ENCODE measurements at places on chromosomes 7 and 10. TPM values are rescaled to one million over a fixed set of nuclear protein-coding genes. Genes with fewer than 3 reads are reported as not detected.

DNA sequence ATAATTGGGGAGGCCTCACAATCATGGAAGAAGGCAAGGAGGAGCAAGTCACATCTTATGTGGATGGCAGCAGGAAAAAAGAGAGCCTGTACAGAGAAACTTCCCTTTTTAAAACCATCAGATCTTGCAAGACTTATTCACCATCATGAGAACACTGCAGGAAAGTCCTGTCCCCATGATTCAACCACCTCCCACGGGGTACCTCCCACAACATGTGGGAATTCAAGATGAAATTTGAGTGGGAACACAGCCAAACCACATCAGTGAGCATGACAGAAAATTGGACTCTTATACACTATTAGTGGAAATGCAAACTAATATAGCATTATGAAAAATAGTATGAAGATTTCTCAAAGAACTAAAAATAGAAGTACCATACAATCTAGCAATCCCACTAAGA is 271.2 kb downstream of the MAGI2 start:
- no peak for ATAC-seq

- no peak for ATAC-seq
Observed at GRCh38 chr10:57579926-57580325, 687.8 kb downstream of the IPMK start.

GRCh38 chr7:7653593-7654187 is 13.1 kb downstream of the UMAD1 start:
- ATAC-seq = no peak

PRKAR2B gene
- total RNA-seq = 1.2 TPM

FAM131B gene
- total RNA-seq = 0.44 TPM

DNA sequence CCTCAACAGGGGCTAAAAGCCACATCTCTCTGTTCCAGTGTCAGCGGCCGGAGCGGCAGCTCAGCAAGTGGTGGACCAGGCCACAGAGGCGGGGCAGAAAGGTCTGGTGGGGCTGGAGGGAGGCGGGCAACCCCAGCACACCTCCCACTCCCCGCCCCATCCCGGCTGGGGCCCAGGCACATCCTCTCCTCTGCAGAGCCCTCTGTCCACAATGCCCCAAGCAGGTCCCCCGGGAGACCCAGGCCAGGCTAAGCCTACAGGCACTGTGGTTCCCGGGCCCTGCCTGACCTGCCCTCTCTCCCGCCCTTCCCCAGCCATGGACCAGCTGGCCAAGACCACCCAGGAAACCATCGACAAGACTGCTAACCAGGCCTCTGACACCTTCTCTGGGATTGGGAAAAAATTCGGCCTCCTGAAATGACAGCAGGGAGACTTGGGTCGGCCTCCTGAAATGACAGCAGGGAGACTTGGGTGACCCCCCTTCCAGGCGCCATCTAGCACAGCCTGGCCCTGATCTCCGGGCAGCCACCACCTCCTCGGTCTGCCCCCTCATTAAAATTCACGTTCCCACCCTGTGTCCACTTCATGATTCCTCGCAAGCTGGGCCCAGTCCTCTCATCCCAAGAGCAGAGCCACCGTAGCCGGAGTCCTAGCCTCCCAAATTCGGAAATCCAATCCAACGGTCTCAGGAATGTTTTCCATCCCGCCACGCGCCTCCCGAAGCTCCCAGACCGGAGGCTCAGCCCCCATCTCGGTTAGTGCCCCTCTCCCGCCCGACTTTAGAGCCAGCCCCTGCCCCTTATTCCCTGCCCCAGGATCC is 2.1 kb downstream of the ADIRF start:
- ATAC-seq = peak; percentile 12

DNA sequence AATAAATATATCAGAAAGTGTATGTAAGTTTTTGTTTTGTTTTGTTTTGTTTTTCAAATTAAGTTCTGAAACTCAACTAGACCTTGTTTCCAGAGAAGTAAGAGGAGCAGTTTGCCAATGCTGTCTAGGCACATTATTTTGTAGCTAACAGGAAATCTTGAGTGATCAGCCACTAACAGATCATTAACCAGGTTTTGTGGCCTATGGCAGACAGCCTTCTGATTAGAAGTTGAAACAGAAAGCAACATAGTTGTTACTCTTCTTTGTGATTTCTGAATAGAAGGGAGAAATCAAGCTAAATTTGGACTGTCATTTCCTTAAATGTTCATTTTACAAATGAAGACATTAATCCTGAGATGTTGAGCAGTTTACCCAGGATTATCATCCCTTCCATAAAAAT is 142.6 kb downstream of the PLXDC2 start:
- no peak for ATAC-seq

- ATAC-seq = peak; percentile 87
Observed at GRCh38 chr10:99845837-99846382, 63.5 kb downstream of the ABCC2 start.

DNA sequence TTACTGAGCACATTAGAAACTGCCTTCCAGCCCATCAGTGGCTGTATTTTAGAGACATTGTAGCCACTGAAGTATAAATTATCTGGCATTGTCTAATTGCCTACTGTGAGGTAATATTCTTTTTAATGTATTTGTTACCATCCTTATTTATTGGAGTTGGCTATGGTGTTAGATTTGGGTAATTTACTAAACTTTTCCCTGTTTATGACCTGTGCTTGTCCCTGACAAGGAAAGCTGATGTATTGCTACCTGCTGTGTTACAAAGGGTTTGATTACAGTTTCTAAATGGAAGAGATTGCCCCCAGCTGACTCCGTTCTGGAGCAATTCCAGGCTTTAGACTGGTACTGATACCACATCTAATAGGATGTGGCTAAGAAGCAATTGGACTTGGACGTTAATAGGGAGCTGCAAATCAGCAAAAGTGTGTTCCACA is 12.3 kb upstream of the ASCC1 start:
- no peak for ATAC-seq

- ATAC-seq = no peak
Observed at GRCh38 chr10:129472696-129473555, 5.9 kb downstream of the MGMT start.

DNA sequence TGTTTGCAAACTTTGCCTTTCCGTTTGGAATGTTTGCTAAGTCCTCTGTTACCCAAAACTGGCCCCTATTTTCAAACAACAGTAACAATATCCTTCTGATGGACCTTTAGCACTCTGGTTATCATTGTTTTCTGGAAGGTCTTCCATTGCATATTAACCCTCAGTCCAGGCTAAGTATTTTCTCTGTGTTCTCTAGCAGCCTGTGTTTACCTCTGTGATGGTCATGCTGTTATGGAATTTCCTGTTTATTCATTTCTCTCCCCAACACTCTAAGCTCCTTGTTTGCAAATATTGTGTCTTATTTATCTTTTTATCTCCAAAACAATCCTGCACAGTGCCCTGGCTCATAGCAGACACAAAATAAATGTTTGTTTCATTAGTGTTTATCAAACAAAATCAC is 560.3 kb downstream of the ATRNL1 start:
- no peak for ATAC-seq

GRCh38 chr7:91504919-91505318 is 240.7 kb downstream of the FZD1 start:
- ATAC-seq = no peak

DNA sequence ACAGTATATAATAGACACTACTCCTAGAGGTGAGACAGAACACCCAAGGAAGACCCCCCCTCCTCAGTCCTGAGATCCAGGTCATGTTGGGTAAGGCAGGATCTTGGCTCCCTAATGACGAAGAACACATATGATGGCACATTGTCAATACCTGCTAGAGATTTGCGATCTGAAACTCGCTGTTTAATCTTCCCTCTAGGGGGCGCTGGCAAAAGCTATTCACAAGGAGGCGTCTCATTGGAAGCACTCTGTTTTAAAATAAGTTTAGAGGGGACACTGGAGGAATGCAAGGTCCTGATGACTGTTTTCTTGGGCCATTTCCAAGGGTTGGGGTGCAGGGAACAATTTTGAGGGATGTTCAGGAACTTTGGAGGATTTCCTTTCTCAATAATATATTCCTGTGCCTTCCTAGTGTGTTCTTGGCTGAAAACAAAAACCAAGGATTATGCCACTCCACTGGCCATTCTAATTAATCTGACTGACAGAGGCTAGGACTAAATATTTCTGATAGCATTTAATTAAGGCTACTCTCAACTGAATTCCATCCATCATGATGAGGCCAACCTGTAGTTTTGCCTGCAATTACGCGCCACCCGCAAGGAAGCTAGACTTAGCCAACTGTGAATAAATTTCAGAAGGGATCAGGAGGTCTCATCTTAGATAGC is 1013.8 kb upstream of the MBL2 start:
- no peak for ATAC-seq

KLF14 gene
- total RNA-seq = not detected

DNA sequence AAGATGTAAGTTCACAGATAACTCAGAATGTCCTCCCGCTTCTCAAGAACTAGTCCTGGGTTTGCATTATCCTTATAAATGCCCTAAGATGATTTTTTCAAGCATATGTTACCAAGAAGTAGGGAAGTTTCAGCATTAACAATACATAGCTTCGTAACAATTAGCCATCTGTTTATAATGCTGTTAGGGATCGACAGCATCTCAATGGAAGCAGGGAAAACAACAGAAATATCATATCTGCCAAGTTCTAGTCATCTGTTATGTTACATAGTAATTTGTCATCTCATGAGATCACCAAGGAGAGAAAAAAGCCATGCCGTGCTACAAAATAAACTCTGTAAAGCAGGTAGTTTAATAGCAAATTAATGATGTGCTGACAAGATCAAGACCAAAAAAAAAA is 731.5 kb upstream of the C7orf33 start:
- no peak for ATAC-seq

GRCh38 chr10:152915-153314 is 17.7 kb downstream of the ZMYND11 start:
- no peak for ATAC-seq

DNA sequence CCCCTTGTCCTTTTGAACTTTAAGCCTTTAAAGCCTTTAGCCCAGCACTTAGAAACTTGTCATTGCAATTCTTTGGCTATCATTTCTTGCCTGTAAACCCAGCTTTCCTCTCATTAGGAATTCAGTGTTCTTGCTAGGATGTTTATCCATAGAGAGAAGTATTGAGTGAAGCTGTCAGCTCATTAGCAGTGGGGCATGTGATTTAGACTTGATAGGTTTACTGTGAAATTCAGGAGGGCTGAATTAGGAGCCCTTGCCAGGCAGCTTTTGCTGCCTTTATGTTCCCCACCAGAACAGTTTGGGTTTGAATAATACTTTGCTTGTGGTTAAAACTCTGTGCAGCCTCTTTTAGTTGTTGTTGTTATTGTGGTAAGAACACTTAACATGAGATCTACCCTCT is 39.5 kb downstream of the LHFPL3 start:
- no peak for ATAC-seq

DNA sequence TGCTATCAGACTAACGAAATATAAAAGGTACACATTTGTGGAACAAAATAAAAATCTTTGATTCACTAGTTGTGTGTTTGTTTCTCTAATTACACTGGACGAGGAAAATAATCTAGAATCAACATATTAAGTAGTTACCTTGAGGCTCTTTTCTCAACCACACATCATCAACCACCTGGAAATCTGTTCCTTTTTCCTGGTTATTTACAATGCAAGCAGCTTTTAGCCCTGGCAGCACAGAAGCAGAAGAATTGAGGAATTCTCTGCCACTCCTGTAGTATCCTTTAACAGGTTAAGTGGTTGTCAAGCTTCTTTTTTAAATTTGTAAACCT is 23.7 kb downstream of the NUP42 start:
- no peak for ATAC-seq

GRCh38 chr7:1010226-1010625 is 27.2 kb downstream of the CYP2W1 start:
- no peak for ATAC-seq

- no peak for ATAC-seq
Observed at GRCh38 chr7:33393770-33394169, 264.4 kb downstream of the BBS9 start.

DNA sequence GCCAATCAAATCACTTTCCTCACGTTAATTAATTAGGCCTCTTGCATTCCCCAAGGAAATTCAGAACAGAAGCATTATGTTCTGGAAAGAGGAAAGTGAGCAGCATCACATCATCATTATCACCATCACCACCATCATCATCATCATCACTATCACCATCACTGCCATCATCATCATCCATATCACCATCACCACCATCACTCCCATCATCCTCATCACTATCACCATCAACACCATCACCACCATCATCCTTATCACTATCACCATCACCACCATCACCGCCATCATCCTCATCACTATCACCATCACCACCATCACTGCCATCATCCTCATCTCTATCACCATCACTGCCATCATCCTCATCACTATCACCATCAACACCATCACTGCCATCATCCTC is 31.4 kb upstream of the PLXNA4 start:
- no peak for ATAC-seq

DNA sequence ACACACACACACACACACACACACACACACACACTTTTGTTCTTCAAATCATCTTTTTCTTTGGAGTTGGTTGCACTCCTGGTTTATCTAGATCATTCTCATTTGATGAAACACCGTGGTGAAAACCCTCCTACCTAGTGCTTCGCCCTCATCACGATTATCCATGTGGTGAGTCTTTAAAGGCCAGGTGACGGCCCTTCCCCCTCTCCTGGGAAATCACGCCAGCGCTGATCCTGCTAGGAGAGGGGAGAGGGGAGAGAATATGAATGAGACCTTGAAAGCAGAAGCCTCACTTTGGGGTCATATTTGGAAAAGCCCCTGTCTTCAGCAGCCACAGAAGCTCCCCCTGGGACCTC is 103.9 kb upstream of the LRRC4 start:
- ATAC-seq = no peak

- no peak for ATAC-seq
Observed at GRCh38 chr10:27912231-27912630, 86.6 kb downstream of the ODAD2 start.

GRCh38 chr7:54664235-54665228 is 94.5 kb downstream of the SEC61G start:
- ATAC-seq = peak; percentile 89

DKK1 gene
- total RNA-seq = 1.6 TPM

DNA sequence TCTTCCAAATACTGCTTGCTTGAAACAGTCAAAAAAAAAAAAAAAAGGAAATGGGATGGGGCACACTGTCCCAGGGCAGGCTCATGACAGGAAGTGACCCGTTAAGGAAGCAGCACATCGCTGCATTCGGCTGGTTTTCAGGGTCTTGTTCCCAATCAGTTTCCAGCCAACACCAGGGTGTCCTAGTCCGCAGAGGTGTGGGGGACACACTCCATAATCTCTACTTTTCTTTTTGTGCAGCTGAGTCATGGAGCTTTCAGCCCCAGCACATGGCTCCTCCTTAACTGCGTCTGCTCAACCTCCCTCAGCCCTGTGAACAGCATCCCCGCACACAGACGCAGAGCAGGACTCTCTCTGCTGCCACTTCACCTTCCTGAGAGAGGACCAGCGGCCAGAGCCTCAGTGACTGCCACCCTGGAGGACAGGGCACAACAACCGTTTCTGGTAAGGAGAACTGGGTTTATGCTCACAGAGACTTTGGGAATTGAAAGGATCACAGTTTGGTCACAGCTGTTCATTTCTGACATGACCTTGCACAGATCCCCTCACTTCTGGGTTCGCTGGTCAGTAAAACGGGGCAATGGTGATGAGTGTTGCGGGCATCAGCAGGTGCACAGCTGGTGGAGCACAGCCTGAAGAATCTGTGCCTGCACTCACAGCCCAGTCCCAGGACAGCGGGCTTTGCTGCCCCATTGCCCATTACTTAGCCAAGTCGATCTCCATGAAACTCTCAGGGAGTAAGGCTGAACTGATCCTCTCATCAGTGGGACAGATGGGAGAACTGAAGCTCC is at the start of gene GIMAP5:
TSS of gene GIMAP5 (plus strand) at position 154 of the 791 bp plus-strand sequence. CDS start 3,467 bp downstream, outside the sequence.
- peak; percentile 10 for ATAC-seq
